Glomerular endothelial cell (primary cell): ENCODE measurements at places on chromosomes 13 and 19. TPM values are rescaled to one million over a fixed set of nuclear protein-coding genes. Genes with fewer than 3 reads are reported as not detected.

GRCh38 chr13:70255406-70255991, 147.2 kb upstream of the KLHL1 start:
- no peak for DNase-seq

DNA sequence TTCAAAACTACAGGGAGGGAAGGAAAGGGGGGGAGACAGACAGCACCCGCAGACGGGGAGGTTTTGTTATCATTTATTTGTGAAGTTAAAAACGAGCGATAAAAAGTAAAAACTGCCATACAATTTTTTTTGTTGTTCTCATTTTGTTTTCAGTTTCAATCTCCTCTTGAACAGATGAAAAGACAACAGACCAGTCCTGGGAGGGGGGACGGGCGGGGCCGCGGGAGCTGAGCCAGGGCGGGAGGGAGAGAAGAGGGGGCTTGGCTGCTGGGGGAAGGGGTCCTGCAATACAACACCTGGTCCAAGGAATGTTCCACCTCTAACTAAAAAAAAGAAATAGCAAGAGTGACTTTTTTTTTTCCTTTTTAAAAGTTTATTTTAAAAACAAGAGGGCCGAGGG, 11.3 kb downstream of the KHSRP start:
- no peak for DNase-seq

DNA sequence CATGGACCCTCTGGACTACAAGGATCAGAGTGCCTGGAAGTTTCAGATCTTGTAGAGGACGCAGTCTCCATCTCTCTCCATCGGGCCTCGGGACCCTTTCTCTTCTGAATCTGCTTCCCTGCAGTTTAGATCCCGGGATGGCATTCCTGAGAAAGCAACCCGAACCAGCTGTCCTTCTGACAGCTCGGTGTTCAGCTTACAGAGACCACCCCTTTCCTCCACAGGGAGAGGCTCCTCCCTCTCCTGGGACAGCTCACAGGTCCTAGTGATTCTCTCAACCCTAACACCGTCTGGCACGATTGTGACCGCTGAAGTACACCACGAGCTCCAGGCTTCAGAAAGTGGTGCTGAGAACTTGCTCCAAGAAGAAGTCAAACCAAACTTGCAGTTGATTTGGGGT, 18.2 kb downstream of the CRX start:
- no peak for DNase-seq

- DNase-seq, result no peak
These were observed 25.3 kb upstream of the ZNF14 start for GRCh38 chr19:19758164-19758563.

DNA sequence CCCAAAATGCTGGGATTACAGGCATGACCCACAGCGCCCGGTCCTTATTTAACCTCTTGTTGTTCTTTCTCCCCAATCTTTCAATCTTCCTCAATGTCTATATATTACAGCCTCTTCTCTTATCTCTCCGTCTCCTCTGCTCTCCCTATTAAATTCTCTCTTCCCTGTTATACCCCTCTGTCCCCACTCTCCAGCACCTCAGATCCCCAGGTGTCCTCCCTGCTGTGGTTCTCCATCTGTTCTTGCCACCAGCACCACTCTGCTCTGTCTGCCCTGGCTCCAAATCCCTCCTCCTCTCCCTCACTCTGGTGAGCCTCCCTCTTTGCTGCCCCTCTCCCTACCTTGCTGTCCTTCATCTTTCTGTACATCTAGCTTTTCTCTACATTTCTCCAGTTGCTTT, 1.1 kb downstream of the ZNF600 start:
- no peak for DNase-seq

GRCh38 chr19:13841962-13842290, 35.0 kb upstream of the NANOS3 start:
- DNase-seq, result no peak

DNA sequence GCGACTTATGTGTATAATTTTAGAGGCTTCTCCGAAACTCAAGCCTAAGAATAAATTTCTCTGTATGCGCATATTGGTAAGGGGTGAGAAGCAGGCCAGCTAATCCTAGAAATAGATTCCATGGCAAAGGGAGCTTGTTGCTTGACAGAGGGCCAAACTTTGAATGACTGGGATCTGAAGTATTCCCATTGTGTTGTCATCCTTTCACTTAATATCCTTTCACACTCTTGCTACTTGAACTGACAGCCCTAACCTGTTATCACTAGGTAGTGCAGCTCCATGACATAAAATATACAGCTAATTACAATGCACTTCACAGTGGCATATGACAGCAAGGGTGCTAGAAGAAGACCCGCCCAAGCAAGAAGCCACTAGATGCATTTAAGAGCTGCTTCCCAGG, 309.8 kb downstream of the OXGR1 start:
- no peak for DNase-seq

GRCh38 chr19:30882411-30883005, 466.7 kb downstream of the TSHZ3 start:
- DNase-seq, result no peak

Gene TEAD2
- total RNA-seq, result 55.2 and 58.0 TPM in 2 replicates

Gene ACP7
- total RNA-seq, result not detected in 2 replicates

Gene SPC24
- 4.7 and 11.9 TPM in 2 replicates for total RNA-seq

Gene TLE2
- total RNA-seq, result 20.8 and 32.8 TPM in 2 replicates

Gene KIR2DL3
- total RNA-seq, result not detected in 2 replicates

Gene ZNF844
- total RNA-seq, result 2.2 and 2.3 TPM in 2 replicates

Gene LYPD5
- 0.93 and 2.7 TPM in 2 replicates for total RNA-seq

Gene KASH5
- not detected in 2 replicates for total RNA-seq
